ENCODE measurements at places on chromosomes 4 and X.
A peak's percentile ranks its signal among the peaks of the same experiment; 100 is the strongest.

DNA sequence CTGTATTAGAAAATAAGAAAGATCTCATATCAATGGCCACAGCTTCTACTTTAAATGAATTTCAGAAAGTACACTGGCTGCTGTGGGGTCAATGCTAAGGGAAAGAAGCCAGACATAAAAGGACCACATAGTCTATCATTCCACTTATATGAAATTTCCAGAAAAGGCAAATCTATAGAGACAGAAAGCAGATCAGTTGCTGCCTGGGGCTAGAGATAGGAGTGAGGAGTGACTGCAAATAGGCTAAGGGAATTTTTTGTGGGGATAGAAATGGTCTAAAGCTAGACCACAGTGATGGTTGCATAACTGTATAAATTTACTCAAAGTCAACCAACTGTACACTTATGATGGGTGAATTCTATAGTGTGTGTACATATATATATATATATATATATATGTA, 8.3 kb downstream of the GAB3 start:
- no peak for DNase-seq

DNA sequence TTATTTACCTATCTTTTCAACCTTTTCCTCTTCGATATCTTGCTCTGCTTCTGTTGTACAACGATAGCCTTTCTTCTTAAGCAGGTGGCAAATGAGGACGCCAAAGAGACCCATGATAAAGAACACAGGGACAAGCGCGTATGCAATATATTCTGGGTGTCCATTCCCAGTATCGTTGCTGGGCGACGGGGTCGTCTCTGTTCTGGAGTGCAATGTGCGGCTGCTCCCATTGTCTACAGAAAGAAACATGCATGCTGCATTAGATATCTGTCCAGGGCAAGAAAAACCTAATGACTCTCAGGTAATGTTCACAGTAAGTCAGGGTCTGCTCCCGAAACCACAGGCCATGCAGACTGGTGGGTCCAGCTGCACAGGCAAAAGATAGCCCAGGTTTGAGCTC, 36.9 kb downstream of the RELL1 start:
- DNase-seq, result no peak

DNA sequence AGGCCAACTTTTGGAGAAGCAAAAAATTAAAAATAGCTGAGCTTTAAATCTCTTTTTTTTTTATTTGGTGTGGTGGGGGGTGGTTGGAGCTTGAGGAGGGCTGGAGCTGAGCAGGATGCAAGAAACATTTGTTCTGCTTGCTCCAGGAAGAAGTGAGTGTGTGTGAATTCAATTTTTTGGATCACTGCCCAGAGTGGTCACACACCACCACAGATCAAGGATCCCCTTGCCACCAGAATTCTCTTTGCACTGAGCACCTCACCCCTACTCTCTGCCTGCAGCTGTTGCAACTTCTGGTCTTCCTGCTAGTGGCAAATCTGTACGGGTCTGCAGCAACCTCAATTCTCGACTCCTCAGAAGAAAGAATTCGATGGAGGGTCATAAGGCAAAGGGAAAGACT, 19.9 kb upstream of the PLP1 start:
- DNase-seq, result no peak

- no peak for DNase-seq
Observed at GRCh38 chrX:13208281-13208935, 111.4 kb downstream of the ATXN3L start.

DNA sequence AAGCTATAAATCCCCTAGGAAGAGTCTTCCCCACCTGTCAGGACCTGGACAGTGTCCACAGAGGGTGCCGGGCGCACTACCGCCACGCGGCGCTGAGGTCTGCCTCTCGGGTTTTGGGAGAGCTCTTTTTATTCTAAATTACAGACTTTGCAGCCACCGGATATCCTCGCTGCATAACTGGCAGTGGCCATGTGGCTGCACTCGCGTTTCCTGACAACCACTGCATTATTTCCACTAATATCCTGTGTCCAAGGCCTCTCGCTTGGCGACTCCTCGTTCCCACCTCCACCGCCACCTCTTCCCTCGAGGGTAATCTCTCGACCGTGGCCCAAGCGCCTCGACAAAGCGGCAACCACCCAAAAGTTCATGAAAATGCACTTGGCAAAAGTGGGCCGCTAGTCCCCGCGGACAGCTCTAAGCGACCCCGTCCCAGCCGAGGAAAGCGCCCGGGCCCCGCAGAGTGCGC, 512 bp upstream of the TMEM131L start:
- peak; percentile 67 for DNase-seq

DNA sequence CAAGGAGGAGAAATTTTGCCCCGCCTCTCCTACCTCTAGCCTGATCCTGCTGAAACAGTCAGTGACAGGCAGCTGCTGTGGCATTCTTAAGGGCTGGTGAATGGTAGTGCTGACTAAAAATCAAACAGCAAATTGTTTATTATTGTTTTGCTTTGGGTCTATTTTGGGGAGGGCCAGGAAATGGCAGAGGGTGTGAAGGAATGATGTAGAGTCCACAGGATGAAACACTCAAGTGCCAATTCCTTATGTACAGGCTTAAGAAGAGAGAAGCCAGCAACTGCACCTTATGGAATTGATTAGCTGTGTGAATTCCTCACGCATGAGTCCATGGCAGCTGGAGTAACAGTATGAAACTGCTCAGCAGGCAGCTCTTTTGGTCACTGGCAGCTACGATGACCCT, 39.7 kb downstream of the VEGFC start:
- no peak for DNase-seq

- no peak for DNase-seq
Observed at GRCh38 chr4:173436149-173436579, 37.2 kb upstream of the SCRG1 start.

- DNase-seq, result peak; percentile 73
Observed at GRCh38 chr4:145557720-145558119, 61.5 kb upstream of the MMAA start.

Measured in activated naive CD4-positive, alpha-beta T cell treated with anti-CD3 and anti-CD28 coated beads for 36 hours (primary cell).